SK-N-DZ (cell line): ENCODE measurements at places on chromosomes 3 and 15.

- DNase-seq: no peak
Observed at GRCh38 chr3:43273416-43273815, 12.9 kb upstream of the SNRK start.

- DNase-seq: no peak
Observed at GRCh38 chr15:27258287-27258686, 287.3 kb downstream of the GABRG3 start.

DNA sequence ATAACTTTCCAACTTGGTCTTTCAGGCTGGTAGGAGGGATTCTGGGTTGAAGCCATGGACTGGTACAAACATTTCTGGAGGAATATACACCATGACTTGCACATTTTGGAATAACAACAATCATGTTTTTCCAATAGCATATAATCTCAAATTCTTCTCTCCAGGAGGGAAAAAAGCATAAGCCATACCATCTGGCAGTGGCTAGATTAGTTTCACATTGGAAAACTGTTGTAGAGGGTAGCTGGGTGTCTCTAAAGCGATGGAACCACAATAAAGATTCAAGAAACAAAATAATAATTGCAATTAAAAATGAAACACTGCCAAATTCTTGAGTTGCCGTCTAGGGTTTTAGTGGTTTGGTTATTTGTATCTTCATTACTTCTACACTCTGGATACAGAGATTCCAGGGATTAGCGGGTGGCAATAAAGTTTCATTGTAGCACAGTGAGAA, 278.5 kb upstream of the RASGRP1 start:
- no peak for DNase-seq

GRCh38 chr3:60774617-60775016, 476.6 kb downstream of the FHIT start:
- DNase-seq: no peak

- DNase-seq: peak; percentile 65
Observed at GRCh38 chr3:114418724-114419543, 125.1 kb downstream of the TIGIT start.

GRCh38 chr3:71104121-71104541, 479.4 kb downstream of the FOXP1 start:
- DNase-seq: no peak
